ENCODE measurements at places on chromosomes 16 and 17.

GRCh38 chr16:82945420-82946101 lies 318.8 kb downstream of the CDH13 start:
- peak; percentile 36 for DNase-seq

DNA sequence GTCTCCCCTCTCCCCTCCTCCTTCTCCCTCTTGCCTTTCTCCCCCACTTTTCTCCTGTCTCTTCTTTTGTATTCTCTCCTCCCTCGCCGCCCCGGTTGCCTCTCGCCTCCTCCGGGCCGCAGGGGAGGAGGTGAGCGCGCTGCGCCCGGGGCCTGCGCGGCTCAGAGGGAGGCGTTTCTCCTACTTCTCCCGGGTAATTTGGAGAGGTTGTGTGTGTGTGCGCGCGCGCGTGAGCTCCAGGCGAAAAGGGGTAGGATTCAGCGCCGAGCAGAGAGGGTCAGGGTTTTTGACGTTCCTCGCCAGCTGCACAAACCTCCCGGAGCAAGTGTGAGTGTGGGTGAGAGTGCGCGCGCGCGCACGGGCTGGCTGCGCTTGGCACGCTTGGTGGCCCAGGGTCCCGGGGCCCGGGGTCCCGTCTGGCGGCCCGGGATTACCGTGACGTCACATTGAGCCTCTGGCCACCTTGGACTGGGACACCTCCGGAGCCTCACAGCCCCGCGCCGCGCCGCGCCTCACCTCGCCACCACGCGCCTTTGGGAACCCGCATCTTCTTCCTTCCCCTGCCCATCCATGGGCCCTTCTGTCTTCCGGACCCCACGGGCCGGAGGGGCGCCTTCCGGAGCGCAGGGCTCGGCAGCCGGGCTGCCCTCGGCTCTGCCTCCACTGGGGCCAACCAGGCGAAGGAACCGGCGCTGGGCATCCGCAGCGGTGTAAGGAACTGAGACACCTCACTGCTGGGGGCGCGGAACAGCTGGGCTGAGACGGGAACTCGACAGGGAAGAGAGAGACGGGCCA lies 479 bp downstream of the IRX6 start:
- no peak for DNase-seq

GRCh38 chr17:34251186-34251585 lies 3.9 kb upstream of the CCL2 start:
- no peak for DNase-seq

DNA sequence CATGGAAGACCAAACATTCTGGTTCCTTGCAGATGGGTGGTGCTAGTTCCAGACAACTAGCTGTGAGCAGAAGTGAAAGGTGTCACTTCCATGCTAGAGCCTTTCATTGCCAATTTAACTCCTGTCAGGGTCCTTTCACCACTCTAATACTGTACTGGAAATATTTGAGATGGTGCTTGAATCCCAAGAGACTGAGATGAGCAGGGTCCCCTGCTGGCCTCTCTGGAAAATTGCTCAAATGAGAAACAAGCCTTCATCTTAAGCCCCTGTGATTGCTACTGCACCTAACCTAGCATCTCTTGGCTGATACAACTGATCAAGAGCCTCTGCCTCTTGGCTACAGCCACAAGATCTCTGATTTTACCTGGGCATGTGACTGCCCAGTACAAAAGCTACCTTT lies 7.4 kb upstream of the VAC14 start:
- no peak for DNase-seq

DNA sequence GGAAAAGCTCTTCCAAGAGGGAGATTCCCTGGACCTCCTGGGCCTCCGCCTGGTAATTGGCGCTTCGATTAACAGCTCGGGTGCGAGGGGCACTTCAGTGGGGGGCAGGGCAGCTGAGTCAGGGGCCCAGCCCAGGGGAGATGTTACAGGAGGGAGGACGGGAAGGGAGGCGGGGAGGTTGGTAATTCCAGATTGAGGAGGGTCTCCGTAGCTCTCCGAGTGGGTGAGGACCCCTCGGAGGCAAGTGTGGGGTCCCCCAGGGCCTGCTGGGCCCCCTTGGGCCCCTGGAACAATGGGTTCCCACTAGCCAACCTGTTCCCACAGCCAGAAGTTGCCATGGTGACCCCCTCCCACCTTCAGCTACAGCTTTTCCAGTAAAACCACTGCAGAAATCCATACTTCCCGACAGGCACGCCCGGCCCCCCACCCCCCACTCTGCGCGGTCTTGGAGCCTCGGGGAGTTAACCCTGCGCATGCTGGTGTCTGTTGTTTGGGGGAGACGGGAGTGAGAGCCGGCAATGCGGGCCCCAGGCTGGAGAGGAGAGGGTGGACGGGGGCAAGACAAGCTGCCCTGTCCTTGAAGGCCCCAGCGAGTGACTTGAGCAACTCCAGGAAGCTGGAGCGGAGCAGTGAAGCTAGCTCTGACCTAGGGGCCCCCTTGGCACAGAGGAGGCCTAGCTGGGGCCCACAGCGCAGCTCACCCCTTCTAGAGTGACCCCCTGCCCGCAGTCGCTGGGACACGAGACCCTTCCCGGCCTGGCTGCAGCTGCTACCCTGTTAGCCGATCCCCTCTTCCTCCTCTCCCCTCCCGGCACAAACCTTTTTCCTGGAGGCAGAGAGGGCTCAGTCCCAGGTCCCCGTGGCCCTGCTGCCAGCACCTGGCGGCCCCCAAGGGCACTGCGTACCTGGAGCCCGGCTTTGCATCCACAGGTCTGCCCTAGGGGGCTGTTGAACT lies 37.8 kb downstream of the TMEM235 start:
- no peak for DNase-seq

- DNase-seq = no peak
Measured at GRCh38 chr16:50407351-50407750, 38.6 kb upstream of the BRD7 start.

GRCh38 chr16:66274335-66275110 lies 92.0 kb upstream of the CDH5 start:
- no peak for DNase-seq

- no peak for DNase-seq
Measured at GRCh38 chr16:31050280-31051030, 17.1 kb downstream of the STX4 start.

- no peak for DNase-seq
Measured at GRCh38 chr16:83113811-83114210, 487.0 kb downstream of the CDH13 start.

- no peak for DNase-seq
Measured at GRCh38 chr17:57980522-57980921, 7.5 kb downstream of the VEZF1 start.

GRCh38 chr17:54969658-54970572 lies 1.4 kb downstream of the STXBP4 start:
- DNase-seq = no peak

DNA sequence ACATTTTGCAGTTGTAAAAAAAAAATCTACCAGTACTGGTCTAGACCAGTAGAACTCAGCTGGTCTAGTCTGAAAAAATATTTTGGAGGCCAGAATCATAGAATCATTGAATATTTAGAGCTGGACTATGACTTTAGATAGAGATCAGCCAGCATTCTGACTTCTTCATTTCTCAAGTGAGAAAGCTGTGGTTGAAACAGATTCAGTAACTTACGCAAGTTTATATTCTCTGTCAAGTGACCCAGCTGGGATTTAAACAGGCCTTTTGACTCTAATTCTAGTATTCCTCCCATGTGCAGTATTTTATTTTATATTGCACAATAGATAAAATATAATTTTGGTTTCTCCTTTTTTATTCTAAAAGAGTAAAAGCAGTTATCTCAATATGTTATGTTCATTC lies 4.9 kb downstream of the TNRC6A start:
- no peak for DNase-seq

GRCh38 chr17:82053556-82054263 lies 2.0 kb downstream of the GPS1 start:
- DNase-seq = no peak

DNA sequence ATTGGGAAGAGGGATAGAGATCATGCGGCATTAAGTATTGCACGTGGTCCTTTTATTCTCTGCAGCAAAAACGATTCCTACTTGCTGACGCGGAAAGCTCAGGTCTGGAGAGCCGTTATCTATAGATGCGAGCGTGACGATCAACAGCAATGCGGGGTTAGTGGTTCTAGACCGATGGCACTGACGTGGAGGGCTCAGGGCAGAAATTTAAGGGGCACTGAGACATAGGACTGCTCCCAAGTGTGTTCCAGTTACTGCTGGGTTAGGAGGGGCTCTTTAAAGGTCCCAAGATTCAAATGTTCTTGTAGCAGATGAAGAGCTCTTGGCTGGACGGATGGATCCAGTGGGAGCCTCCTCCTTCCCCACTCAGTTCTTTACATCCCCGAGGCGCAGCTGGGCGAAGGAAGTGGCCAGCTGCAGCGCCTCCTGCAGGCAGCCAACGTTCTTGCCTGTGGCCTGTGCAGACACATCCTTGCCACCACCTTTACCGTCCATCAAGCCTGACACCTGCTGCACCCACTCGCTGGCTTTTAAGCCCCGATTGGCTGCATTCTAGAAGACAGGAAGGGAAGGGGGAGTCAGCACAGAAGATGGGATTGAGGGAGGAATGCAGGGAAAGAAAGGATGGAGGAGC lies 732 bp upstream of the EXOSC6 start:
- DNase-seq = no peak

DNA sequence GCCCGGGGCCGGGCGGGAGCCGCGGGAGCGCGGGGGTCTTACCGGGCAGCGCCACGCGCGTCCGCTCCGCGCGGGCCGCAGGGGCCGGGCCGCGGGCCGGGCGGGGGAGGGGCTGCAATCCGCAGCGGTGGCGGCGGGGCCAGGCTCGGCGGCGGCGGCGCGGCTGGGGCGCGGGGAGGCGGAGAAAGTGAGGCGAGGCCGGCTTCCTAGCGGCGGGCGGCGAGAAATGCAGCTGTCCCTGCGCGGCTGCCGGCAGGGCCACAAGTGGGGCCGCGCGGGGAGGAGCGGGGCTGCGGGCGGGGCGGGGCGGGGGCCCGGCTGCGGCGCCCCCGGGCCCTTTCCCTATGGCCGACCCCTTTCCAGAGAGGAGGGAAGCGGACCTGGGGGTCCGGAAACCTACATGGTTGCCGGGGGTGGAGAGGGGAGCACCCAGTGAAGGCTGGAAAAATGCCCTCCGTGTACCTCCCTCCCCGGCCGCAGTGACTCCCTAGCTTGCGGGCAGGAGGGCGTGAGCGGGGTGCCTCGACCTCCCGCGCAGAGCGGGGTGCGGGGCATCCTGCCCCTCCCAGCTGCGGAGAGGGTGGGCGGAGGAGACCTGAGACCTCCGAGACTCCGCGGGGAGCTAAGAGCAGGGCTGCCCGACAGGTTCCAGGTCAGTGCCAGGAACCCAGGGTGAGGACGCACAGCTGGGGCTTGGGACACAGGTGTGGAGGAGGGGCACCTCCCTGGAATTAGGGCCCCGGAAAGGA lies at the start of gene CUEDC1:
CUEDC1 (minus strand) TSS at position 230 of the 749 bp plus-strand sequence. CDS start 69,848 bp downstream, outside the sequence.
- DNase-seq = no peak

DNA sequence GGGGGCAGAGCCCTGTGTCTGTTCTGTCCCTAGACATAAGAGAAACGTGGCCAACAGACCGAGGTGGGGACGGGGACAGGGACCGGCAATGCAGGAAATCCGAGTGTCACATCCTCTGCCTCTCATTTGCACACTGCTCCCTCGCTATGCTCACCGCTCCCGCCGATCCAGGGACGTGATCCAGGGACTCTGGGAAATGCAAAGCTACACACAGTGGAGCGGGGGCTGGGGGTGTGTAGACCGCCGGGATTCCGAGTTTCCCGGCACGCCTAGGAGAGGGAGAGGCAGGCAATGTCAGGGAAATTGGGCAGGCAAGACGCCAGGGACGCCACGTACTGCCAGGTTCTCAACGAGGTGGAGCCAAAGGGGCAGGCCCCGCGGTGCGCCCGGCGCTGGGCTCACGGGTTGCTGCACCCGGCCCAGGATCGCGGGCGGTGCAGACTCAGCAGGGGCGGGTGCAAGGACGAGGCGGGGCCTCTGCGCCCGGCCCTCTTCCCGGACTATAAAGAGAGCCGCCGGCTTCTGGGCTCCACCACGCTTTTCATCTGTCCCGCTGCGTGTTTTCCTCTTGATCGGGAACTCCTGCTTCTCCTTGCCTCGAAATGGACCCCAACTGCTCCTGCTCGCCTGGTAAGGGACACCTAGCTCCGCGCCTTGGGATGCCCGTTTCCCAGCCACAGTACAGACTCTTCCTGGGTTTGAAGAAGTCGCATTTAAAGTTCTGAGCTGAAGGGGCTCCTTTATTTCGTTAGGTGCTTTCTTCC lies at the start of gene MT1X:
MT1X (plus strand) TSS at position 532 of the 764 bp plus-strand sequence; CDS start at position 603, 71 bp downstream.
- peak; percentile 49 for DNase-seq

- no peak for DNase-seq
Measured at GRCh38 chr17:7634384-7634783, 4.4 kb downstream of the SHBG start.

DNA sequence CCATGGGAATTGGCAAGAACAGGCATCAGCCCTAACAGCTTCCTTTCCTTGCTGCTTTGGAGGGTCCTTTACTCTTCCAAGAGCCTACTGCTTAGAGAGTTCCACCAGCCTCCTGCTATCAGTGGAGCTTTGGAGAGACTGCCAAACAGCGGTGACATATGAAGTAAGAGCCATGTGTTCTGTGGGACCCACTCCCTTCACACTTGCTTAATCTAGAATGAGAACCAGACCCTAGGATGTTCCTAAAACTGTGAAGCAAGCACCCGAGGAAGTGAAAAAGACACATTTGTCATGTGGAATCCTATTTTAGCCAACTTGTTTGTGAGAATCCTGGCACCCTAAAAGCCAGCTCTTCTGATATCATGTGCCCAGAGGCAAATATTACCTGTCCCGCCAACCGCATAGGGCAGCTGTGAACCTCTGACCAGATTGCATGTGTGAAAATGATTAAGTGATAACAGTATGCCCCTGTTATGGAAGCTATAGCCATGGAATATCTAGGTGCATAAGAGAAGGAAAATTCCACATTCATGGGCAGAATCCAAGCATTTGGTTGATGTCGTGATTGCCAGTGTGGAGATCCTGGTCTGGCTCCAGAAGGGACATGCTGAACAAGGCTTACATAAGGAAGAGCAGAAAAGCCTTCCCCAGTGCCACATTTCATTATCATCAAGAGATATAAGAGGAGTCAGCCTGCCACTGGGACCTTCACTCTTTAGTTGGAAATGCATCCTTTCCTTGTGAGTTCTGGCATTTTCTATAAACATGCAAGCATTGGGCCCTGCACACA lies 18.7 kb downstream of the RCVRN start:
- no peak for DNase-seq

- no peak for DNase-seq
Measured at GRCh38 chr17:49288388-49288787, 57.8 kb upstream of the PHOSPHO1 start.

DNA sequence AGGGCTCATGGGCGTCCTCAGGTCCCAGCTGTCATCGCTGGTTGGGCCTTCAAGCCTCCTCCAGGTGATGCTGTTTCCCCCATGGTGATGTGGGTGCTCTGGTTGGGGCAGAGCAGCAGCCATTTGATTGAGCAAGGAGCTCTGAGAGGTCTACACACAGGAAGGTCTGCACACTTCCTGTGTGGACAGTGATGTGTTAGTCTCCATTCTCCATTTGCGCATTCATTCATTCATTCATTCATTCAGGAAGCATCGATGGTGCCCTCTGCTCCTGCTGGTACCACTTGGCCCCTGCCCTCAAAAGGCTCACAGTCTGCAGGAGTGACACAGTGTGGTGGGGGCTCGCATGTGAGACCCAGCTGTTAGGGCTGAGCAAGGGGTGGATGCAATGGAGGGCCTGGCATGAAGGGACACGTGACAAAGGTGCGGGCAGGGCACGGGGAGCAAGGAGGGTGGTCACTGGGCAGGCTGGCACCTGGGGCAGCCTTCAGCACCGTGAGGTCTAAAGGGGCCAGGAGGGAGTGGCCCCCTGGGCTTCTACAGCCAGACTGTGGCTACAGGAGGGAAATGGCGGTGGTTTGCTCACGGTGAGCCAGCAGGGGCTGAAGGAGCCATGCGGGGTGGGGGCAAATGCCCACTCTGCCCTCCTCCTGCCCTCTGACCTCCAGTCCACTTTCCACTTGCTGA lies 1.5 kb downstream of the ADGRG3 start:
- DNase-seq = no peak

Data from pulmonary artery endothelial cell (primary cell).